ENCODE measurements at places on chromosomes 7 and 10.

DNA sequence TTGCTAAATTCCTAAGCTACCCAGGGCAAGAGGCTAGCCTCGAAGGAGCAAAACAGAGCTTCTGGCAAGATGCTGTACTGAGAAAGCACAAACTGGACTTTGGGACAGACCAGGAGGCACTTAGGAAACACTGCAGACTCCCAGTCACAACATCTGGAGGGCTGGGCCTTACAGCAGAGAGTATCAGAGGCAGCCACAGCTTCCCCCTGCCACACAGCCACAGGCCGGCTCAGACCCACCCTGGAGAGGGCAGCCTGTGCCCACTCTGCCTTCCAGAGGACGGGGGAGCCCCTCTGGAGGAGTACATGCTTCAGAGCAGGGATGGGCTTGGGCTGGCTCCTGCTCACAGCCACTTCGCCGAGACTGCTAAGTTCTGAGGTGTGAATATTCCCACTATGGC lies 17.4 kb downstream of the ESYT2 start:
- no peak for DNase-seq

GRCh38 chr7:78134256-78134655 lies 335.7 kb downstream of the PHTF2 start:
- DNase-seq = peak; percentile 44

GRCh38 chr7:103766660-103767059 lies 222.8 kb downstream of the RELN start:
- DNase-seq = no peak

DNA sequence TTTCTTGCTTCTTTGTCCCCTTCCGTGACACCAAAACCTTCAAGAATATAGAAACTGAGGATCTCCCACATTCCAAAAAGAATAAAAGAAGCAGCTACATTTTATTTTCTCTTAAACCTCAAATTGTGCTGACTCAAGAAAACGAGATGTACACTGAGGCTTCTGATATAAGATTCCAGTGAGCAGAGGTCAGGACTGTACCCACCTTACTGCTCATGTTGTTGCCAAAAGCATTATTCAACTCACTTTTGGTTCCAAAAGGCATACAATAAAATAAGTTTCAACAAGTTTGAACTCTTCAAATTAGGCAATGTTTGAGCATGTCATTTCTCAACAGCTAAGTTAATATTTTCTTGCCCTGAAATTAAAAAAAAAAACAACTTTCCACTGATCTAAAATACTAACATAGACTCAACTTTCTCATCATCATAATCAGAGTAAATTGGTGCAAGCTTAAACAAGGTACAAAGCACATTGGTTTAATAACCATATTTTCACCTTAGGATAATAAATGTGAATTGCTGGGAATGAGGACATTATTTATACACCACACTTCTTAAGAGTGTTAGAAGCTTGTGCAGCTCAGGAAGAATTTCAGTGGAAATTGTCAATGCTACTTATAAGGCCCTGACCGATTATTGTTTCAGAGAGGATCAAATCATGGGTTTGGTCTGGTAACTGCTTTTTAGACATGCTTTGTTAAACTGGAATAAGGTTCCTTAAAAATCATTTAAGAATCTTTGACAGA lies 629.0 kb upstream of the IGFBP3 start:
- peak; percentile 62 for DNase-seq

GRCh38 chr10:50937230-50937907 lies 51.9 kb upstream of the A1CF start:
- peak; percentile 45 for DNase-seq

DNA sequence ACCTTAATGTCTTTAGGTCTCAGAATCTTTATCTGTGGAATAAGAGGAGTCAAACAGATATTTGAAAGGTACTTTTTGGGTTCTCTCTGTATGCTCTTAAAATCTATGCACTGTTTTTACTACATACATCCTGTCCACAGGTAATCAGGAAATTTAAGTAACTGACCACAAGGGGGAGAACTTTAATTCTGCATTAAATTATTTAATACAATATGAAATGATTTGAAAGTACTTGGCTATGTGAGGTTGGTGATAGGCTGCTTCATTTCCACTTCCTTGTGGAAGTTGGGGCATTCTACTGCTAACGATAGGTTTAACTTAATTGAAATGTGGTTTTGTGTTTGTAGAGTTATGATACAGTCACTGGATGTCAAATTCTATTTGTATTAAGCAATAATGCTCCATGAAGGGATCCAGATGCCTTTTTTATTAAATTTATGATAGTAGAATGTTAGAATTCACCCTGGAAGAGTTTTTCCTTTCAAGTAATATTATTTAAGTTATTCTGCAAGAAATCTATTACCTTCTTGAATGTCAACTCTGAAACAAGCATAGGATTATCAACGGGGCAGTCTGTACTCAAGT lies 6.0 kb downstream of the TEX47 start:
- DNase-seq = peak; percentile 38

DNA sequence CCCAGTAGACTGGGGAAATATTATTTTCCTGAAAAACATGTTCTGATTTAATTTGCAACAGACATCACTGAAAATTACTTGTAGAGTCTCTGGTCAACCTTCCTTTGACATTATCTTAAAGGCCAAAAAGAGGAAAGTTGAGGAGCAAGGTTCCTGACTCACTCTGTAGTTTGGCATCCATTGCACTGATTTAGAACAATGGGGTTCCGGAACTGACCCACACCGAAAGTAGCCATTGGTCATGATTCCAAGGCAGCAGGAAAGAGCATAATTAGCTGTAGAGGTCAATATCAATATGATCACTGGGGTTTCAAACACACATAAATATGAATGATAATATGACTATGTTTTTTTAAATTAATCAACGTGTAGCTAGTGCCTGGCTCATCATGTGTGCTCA lies 65.8 kb downstream of the DNMBP start:
- DNase-seq = no peak

- no peak for DNase-seq
Observed at GRCh38 chr10:43978091-43978490, 329.4 kb upstream of the ZNF32 start.

DNA sequence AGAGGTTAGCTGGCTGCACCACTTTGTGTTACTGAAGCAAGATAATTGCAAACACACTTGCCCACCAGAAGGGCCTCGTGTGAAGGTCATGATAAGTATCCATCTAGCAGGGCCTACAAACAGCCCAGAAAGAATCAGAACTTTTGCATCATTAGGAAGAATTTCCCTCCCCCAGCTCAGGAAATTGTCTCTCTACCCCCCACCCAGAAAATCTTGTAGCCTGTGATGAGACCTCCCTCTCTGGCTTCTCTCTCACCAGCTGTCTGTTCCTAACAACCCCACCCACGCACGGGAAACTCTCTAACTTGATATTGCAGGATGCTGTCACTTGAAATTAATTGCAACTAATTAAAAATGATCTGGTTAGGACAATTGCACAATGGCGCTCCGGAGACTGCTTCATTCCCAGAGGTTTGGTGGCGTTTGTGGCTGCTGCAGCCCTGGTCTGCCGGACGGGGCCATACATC lies 34.5 kb downstream of the ZNF503 start:
- no peak for DNase-seq

DNA sequence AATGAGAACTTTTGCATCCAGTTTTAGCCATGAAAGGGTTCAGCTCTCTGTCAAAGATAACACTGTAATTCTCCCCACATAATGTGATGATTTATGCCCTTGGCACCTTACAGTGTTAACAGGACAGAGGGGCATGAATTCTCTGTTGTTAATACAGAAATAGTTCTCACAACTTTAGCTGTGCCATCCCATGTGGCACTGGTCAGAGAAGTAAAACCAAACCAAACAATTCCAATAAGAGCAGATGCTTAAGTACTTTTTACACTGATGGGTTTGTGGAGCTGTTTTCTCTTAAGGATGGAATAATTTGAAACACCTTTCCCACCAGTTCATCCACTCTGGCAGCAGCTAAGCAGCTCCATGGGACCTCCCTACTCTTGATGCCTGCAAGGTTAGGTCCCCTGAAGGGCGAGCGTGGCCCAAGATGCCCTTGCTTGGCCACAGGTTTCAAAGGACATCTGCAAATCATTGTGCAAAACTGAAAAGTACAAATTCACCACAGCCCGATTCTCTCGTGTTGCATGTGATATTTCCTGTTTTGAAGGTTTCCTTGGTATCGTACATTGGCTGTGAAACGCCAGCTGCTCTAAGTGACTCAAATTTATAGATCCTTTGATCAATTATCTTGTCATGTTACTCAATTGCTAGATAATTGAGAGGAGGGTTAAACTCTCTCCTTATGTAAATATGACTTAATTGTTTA lies 82.5 kb upstream of the CREB5 start:
- no peak for DNase-seq

- DNase-seq = no peak
Observed at GRCh38 chr10:64873959-64874358, 1352.8 kb downstream of the REEP3 start.

- DNase-seq = no peak
Observed at GRCh38 chr10:29987471-29987870, 71.9 kb downstream of the JCAD start.

DNA sequence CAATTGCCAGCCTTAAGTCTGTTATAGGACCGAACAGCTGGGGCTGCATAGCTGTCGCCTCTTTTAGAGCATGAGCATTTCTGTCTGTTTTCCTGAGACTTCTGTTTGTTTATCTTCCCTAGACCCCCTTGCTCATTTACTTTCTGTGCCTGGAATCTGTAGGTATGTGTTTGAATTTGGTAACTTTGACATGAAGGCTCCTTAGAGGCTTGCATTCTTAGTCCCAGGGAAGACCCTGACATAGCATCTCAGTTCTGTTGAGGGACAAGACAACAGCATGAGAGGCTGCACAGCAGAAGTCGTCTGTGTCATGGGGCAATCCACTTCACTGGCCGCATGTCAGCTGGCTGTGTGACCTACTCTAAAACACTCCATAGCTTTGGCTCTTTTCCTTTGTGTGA lies 58.7 kb downstream of the KLHDC10 start:
- no peak for DNase-seq

DNA sequence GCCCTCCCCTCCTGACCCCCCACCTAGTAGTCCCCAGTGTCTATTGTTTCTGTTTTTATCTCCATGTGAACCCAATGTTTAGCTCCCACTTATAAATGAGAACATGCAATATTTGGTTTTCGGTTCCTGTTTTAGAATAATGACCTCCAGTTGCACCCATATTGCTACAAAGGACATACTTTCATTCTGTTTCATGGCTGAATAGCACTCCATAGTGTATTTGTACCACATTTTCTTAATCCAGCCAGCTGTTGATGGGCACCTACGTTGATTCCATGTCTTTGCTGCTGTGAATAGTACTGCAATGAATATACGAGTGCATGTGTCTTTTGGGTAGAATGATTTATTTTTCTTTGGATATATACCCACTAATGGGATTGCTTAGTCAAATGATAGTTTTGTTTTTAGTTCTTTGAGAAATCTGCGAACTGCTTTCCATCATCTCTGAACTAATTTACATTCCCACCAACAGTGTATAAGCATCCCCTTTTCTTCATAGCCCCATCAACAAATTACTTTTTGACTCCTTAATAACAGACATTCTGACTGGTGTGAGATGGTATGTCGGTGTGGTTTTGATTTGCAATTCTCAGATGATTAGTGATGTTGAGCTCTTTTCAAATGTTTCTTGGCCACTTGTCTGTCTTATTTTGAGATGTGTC lies 128.4 kb upstream of the PHYHIPL start:
- DNase-seq = no peak
